ENCODE measurements at places on chromosomes 11 and 22.

DNA sequence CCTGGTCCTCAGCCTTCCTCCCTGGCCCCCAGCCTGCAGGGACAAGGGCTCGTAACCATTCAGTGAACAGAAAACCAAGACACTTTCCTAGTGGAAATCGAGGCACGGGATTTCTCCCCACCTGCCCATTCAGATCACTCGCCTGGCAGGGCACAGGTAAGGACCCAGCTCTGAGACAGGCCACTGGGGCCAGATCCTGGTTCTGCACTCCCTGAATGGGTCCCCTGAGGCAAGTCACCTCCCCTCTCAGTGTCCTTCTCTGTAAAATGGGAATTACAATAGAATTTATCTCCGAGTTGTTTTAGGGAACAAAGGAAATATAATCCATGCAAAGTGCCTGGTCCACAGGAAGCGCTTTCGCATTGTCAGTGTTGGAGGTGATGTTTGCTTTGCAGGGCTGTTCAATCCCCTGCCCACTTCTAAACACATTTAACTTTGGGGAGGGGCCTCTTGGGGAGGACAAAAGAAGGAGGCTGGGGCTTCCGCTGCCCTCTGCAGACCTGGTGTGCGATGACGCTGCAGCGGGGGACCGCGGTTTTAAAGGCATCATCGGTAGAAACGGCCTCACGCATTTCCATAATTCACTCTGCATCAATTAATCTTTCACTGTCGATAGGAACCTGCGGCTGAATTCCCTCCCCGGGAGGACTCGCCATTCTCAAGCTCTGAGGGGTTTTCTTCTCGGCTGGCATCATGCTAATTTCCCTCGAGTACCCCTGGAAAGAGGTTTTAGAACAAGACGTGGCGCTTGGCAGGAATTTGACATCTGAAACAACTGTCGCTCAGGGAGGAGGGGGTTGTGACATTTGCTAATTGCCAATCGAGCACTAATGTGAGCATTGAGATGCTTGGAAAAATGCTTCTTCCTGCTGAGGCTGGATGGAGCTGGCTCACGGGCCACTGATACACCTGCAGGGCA is 70.4 kb upstream of the FGF3 start:
- DNase-seq, result no peak

DNA sequence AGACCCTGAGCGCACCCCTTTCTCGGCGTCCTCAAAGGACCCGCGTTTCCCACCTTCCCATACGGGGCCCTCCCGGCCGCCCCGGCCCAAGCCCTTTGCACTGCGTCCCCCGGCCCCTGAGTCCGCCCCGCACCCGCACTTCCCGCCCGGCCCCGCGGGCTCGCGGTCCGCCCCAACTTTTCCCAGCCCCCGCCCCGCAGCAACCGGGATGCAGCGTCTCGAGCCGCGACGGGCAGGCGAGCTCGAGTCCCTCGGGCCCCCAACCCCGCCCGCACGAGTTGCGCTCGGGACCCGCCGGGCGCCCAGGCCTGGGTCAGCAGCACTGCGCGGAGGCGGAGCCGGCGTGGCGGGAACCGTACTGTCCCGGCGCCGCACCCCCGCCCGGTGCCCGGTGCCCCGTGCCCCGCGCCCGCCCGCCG is 371 bp downstream of the SMCO4 start:
- no peak for DNase-seq

GRCh38 chr11:95256321-95256779 is 25.3 kb upstream of the SESN3 start:
- no peak for DNase-seq

- no peak for DNase-seq
Measured at GRCh38 chr22:40415531-40416266, 45.3 kb downstream of the SGSM3 start.

DNA sequence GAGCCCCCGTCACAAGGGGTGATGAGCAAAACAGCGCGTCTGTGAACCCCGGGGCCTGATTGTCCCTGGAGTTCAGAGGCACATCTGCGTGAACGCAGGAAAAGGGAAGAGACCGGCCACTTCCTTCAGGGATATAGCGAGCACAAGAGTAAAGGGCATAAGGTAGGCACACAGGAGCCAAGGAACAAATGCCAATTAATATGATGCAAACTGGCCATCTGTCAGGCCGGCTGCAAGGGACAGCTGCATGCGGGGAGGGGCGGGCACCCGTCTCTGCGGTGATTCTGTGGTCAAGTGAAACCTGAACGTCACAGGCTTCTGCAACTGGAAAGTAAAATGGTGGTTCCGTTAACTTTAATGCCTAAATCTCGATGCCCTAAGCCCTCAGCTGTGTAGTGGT is 64.7 kb downstream of the TRIM29 start:
- DNase-seq, result no peak

GRCh38 chr22:39946503-39947219 is 13.5 kb upstream of the TMA7B start:
- no peak for DNase-seq

DNA sequence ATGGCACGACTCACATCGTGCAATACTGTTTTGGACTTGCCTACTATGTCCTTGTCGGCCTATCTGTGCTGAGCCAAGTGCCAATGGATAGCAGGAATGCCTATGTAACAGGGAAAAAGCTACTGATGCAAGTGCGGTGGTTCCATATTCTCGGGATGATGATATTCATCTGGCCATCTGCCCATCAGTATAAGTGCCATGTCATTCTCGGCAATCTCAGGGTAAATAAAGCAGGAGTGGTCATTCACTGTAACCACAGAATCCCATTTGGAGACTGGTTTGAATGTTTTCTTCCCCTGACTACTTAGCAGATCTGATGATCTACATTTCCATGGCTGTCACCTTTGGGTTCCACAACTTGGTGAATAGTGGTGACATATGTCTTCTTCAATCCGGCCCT is 20.1 kb downstream of the OOSP3 start:
- no peak for DNase-seq

- DNase-seq, result no peak
Measured at GRCh38 chr11:1260023-1260501, 37.2 kb downstream of the MUC5B start.

- no peak for DNase-seq
Measured at GRCh38 chr11:15852179-15852578, 504.2 kb downstream of the SOX6 start.

DNA sequence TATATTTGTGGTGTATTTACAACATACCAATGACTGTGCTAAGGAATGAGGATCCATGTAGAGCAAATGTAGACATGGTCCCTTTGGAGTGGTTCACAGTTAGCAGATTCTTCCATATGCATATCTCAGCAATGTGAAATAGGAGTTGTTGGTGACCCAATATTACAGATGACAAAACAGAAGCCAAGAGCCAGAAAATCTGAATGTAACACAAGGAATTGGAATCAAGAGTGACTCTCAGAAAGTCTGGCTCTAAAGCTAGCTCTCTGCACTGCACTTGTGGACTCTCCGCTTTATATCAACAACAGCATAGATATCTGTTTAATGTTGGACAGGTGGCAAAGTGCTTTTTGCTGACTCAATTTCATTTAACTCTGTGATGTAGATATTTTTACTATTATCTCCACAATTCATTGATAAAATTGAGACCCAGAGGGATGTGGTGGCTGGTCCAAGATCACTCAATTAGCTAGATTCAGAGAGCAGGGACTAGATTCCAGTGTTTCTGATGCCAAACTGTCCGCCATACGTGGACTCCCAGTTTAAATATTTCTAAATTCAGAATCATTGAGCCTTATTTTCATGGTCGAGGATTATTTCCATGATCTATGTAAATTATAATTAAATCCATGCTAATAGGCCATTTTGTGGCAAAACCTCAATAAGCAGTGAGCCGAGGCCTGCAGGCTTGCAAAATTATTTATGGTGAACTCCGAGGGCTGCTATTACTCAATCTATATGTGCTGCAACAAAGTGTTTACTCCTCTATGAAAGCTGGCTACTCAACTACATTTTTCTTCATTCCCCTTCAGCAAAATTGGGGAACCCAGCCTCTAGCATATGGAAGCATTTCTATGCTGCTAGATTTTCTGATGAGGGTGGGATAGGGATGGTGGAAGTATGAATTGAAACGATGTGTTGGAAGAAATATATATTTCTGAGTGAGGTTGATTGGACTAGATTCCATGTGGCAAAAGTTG is 21.1 kb upstream of the TENM4 start:
- DNase-seq, result no peak

- no peak for DNase-seq
Measured at GRCh38 chr22:43910178-43910695, 13.4 kb upstream of the PNPLA3 start.

DNA sequence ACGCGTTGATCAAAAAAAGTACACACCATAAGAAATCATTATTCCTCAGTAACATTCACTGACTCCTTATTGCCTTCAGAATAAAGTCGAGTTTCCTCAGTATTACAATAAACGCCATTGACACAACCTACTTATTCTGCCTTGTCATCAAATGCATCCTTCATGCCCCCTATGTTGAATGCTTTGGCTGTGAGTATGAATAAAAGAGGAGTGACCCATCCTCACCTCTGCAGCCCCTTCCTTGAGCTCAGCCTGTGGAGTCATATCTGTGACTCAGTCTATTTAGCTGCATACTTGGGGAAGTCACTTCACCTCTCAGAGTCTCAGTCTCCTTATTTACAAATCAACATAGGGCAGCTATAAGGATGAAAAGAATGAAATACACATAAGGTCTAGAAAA is 65.1 kb downstream of the USP35 start:
- DNase-seq, result no peak

GRCh38 chr11:12303421-12304149 is 73.8 kb upstream of the PARVA start:
- no peak for DNase-seq

DNA sequence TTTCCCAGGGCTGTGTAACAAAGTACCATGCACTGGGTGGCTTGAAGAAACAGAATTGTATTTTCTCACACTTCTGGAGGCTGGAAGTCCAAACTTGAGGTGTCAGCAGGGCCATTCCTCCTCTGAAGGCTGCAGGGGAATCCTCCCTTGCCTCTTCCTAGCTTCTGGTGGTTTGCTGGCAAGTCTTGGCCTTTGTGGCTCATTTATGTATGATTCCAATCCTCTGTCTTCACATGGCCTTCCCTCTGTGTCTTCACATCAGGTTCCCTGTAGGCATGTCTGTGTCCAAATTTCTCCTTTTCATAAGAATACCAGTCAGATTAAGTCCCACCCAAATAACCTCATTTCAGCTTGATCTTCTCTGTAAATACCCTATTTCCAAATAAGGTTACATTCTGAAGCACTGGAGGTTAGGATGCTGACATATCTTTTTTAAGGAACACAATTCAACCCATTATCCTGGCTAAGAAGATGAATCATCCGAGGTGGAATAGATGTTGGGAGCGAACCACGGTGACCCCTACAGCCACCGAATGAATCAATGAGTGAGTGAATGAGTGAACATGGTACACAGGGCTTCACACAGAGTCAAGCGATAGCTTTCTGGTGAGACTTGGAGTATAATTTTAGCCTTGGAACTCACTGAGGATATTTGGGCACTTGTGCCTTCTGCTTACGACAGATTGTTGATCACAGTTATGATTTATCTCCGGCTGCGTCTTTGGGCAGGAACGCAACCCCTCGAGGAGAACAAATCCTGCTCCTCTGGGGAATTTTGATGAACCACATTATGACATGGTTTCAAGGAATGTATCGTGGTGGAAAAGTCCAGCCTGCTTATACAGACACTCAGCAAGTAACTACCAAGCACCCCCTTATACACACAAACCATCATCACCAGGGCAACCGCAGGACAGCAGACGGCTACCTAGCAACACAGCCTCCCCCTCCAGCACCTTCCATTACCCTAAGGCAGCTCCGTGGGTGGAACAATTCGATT is 34.3 kb upstream of the MICAL2 start:
- no peak for DNase-seq

DNA sequence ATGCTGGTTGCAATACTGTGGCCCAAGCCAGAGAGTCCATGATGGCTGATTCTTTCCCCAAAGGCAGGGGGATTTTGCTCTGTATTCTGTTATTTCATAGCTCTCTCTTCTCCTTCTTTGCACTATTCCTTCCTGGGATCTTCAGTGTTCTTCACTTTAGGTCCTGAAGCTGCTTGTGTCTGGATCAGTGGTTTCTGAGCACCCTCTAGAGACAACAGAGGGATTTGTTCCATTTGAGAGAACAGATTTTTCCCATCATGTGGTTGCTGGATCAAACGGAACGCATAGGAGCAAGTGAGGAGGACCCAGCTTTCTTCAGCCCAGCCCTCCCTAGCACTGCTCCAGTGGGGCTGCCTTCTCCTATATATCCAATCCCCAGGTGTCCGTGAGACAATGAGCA is 68.7 kb upstream of the SYN3 start:
- DNase-seq, result no peak

GRCh38 chr11:31254415-31254814 is 115.1 kb downstream of the DCDC1 start:
- no peak for DNase-seq

DNA sequence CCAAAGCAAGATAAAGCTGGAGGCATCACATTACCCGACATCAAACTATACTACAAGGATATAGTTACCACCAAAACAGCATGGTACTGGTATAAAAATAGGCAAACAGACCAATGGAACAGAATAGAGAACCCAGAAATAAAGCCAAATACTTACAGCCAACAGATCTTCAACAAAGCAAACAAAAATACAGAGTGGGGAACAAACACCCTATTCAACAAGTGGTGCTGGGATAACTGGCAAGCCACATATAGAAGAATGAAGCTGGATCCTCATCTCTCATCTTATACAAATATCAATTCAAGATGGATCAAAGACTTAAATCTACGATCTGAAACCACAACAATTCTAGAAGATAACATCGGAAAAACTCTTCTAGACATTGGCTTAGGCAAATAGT is 50.0 kb upstream of the CLTCL1 start:
- DNase-seq, result no peak

DNA sequence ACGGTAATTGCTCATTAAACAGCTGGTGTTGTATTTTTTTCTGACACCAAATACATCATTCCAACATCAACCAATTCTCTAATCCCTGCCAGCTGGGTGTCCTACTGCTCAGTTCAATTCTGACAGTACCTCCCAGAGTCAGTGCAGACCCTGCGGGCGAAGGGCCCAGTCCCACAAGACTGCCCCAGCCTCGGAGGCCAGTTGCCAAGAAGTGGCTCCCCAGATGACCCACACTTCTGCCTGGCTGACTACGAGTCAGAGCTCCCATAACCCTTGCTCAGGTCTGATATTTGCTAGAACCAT is 147.2 kb downstream of the CTTN start:
- no peak for DNase-seq

DNA sequence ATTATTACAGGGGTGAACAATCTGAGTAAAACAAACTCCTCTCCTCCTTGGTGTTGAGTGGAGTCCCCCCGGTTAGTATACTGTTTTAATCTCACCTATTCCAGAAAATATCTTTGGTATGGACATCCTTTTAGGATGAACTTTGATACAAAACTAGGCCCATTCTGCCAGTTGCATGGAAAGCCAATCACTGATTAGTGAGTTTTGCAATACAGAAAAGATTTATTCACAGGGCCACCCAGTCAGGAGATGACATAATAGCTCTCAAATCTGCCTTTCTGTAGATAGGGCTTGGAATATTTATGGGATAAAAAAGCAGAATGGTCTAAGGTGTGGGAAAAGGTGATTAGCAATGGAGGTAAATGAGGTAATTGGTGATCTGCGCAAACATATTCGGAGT is 30.3 kb upstream of the SLC22A25 start:
- no peak for DNase-seq
